CD4-positive, alpha-beta T cell treated with Interleukin-2 at 100 ng/mL for 4 hours (primary cell): ENCODE measurements at places on chromosomes 11 and 22.
A peak's percentile ranks its signal among the peaks of the same experiment; 100 is the strongest.

DNA sequence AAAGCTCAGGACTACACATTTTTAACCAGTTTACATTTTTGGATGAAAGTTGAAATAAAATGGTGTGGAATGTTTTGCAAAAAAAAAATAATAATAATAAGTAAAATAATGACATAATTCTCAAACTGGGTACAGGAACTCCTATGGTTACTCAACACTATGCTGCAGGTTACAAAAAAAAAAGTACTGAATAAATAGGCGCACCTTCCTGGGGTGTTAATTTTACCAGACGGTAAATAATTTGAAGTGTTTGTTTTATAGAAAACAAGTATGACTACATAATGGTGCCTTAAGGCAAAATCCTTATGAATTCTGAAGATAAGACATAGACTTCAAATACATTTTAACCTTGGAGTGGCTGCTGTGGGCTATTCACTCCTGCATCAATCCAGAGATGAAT is 76.5 kb downstream of the RELT start:
- no peak for DNase-seq

GRCh38 chr22:19727310-19728150 is 4.2 kb downstream of the GP1BB start:
- DNase-seq: no peak

DNA sequence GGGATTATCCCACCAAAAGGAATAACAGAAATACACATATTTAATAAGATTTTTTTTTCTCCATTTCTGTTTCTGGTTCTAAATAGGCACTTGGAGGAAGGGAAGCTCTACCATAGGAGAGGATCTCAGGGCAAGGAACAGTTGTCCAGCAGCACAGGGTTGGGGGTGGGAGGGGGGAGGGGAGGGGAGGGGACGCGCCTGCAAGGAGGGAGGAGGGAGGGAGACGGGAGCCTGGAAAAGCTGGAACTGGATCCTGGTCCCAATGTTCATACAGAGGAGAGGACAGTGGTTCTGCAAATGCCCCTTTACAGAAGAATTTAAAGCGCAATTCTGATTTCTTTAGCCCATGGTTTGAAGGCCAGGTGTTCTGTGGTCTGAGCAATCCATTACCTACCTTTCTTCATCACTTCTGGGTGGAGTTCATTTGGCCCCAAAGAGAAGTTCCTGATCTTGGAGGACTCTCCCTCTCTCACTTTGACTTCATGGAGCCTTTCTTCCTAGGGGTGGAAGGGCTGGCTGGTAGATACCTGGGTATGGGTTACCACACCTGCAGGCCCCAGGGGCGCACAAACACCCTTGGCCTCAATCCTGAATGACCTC is 348.9 kb upstream of the NCAM1 start:
- no peak for DNase-seq

- no peak for DNase-seq
Observed at GRCh38 chr11:65952052-65952521, 6.8 kb downstream of the TSGA10IP start.

- no peak for DNase-seq
Observed at GRCh38 chr22:48473202-48473601, 1354.5 kb downstream of the BRD1 start.

- DNase-seq: peak; percentile 17
Observed at GRCh38 chr11:66020618-66021357, 5.5 kb downstream of the CATSPER1 start.

DNA sequence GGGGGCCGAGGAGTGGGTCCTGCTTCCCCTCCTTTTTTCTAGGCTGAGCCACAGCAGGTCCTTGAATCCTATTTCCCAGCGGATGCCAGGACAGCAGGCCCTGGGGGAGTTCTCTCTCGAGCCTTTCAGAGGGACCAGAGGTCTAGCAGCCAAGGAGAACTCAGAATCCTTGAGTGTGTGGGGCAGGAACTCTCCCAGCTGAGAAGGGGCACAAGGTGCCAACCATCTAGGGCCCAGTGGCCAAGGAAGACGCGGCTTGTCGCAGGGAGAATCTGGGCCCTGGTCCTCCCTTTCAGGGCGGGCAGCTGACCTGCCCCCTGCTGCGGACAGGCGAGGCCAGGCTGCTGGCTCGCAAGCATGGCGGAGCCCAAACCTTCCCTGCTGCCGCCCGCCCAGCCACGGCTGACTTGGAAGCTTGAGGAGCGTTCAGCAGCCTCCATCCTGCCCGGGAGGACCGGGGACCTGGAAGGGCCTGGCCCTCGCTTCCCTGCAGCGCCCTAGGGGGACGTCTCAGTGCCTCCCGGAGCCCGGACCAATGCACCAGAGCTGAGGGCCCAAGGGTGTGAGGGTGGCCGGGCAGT is 972 bp upstream of the TSSC4 start:
- no peak for DNase-seq

DNA sequence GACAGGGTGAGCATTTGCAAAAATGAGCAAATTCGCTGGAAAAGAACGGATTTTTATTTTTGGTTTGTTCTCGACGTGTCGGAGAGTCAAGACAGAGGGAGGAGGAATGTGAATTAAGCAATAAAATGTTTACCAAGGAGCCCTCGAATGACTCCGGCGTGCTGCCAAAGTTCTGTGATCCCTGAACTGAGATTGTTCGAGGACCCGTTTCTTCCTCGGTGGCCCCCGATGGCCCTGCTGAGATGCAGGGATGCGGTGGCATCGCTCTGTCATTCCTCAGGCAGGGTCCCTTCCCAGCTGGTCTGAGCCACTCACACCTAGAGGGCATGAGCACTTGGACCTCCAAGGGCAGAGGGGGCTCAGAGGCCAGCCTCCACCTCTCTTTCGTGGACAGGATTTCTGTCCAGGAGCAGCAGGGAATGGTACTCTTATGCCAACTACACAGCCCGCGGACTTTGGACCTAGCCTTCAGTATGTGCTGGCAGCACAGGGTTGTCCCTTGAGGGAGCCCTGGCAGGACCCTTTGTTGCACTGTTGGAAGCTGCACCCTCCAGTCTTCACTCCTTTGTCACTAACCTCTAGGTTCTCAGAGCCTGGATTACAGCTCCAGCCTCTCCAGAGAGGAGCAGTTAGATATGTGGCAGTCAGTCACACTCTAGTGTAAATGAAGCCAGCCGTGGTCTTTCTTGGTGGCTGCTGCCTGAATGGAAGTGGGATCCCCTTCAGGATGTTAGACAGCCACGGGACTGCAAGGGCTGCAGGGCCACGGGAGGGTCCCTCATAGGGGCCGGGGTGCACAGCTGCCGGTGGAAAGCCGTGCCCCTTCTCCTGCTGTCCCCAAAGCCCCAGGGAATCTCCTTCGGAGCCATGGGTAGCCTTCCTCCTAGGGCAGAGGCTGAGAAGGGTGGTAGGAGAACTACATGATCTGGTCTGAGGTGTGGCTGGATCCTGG is 109.4 kb upstream of the ANO1 start:
- DNase-seq: no peak

DNA sequence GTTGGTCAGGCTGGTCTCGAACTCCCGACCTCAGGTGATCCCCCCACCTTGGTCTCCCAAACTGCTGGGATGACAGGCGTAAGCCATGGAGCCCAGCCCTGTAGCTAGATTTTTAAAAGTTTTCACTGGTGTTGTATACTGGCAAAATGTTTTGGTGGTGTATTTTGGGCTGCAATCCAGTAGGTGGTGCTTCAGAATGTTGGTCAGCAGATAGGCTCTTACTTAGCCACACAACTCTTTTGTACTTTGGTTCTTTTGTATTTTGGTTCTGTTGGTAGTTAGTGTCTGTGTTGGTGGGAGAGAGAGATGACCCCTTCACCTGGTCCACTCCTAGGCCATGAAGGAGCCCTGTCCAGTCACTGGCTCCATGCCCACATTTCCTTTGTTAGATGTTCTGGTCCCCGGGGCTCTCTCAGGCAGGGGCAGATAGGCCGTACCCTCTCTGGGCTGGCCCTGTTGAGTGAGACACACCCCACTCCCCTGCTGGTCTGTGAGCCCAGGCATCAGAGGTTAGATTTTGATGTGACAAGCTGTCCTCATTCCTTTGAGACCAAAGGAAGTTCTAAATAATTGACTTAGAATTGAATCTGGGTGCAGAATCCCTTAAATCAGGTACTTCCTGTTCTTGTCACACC is 123.8 kb downstream of the DDX10 start:
- DNase-seq: no peak
